ENCODE measurements at places on chromosomes 12 and 14.

- no peak for DNase-seq
Observed at GRCh38 chr12:20751046-20751445, 55.9 kb downstream of the SLCO1C1 start.

DNA sequence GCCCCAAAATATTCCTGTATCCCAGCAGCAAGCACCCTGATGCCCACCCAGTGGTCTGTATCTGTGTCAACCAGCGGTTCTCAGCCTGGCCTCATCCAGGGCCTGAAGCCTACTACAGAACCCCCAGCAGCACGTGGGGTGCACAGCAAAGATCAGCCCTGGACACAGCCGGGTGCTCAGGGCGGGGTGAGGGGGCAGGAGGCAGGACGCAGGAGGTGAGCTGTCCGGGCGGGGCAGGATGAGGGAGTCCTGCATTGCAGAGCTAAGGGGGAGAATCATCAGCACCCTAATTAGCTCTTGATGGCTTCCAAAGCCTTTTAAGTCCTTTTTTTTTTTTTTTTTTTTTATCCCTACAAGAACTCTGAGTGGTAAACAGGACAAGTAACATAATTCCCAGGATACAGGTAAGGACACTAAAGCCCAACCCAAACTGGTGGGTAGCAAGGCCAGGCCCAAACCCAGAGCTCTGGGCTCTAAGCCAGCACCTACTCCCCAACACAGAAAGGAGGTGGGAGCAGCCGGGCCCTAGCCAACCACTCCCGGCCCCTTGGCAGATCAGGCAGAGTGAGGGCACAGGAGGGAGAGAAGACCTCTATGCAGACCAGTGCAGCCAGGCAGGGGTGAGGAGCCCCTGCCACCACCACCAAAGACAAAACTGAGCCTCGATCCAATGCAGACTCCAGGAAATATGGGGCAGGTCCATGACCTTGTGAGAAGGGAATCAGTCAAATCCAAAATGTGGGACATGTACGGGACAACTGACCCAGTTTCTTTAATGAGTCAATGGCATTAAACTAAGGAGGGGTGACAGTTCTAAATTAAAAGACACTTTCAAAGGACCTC is 32.3 kb upstream of the EIF5 start:
- DNase-seq, result no peak

GRCh38 chr14:103151270-103151945 is 28.1 kb downstream of the TNFAIP2 start:
- DNase-seq, result no peak

GRCh38 chr12:127589541-127589940 is 677.4 kb upstream of the TMEM132C start:
- no peak for DNase-seq

- DNase-seq, result no peak
Observed at GRCh38 chr14:69518289-69519101, 34.0 kb downstream of the PLEKHD1 start.

GRCh38 chr12:122610911-122611310 is 83.9 kb downstream of the KNTC1 start:
- no peak for DNase-seq

DNA sequence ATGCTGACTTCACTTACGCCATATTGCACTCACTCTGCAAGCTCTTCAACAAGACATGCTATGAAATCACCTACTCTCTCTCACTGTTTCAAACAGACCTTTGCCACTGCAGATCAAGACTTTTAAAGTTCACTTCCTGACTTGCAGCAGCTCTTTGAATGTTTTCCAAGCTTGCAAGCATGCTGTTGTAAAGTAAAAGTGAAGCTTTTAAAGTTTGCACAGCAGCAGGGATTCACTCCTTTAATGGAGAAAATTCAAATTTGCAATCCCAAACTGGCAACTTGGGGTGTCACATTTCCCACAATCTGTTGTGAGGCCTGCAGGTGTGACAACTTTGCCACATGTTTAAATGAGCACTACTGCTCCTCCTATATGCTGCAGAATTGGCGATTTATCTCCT is 270.9 kb downstream of the ALX1 start:
- no peak for DNase-seq

DNA sequence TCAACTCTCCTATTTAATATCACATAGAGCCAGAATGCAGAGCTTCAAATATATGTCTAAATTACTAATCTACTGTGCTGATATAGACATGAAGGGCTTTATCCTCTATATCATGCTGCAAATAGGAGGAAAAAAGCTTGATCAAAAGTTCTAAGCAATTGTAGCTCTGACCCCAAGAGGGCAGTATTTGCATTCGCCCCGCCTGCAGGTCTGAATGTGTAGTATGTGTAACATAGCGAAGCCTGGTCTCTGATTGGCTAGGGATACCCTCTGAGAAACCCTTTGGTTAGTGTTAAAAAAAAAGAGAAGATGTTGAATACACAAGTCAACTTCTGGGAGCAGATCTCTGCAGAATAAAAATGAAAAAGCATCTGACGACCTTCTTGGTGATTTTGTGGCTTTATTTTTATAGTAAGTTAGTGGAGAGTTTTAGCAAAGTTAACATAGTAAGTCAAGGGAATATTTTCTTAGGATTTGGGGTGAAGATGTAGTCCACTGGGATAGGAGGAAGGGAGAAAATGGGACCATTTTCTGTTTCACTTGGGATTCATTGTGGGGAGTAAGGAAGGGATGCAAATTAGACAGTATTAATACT is 151.6 kb upstream of the OR4E1 start:
- DNase-seq, result no peak

DNA sequence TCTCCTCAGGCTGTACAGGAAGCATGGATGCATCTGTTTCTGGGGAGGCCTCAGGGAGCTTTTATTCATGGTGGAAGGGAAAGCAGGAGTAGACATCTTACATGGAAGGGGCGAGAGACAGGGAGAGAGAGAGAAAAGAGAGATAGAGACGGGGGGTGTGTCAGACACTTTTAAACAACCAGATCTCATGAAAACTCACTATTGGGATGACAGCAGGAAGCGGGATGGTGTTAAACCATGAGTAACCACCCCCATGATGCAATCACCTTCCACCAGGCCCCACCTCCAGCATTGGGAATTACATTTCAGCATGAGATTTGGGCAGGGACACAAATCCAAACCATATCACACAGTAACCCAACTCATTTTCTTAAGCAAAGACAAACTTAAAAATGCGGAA is 110.0 kb upstream of the EEA1 start:
- DNase-seq, result no peak

GRCh38 chr12:25155022-25155576 is 39.9 kb downstream of the DNAI7 start:
- DNase-seq, result no peak

GRCh38 chr14:104932676-104933631 is 8.3 kb downstream of the PLD4 start:
- peak; percentile 65 for DNase-seq

GRCh38 chr12:28776220-28776619 is 372.9 kb upstream of the FAR2 start:
- no peak for DNase-seq

GRCh38 chr12:113461666-113462065 is 10.0 kb downstream of the LHX5 start:
- no peak for DNase-seq

DNA sequence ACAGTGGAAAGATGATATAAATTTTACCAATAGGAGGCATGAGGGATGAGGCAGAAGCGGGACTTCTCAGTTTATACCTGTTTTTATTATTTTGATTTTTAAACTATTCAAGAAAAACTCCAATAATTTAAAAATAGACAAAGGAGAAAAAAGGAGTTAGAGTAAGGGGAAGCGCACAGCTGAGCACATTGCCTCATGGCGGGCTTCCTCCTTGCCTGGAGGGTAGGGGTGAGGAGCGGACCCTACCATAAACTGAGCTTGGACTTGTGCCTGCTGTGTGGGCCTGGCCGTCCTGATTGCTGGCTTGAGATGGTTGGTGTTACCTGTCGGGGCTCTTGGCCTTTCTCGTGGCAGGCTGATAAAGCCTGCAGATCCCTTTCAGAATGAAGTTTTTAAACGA is 15.1 kb upstream of the HIP1R start:
- DNase-seq, result no peak

DNA sequence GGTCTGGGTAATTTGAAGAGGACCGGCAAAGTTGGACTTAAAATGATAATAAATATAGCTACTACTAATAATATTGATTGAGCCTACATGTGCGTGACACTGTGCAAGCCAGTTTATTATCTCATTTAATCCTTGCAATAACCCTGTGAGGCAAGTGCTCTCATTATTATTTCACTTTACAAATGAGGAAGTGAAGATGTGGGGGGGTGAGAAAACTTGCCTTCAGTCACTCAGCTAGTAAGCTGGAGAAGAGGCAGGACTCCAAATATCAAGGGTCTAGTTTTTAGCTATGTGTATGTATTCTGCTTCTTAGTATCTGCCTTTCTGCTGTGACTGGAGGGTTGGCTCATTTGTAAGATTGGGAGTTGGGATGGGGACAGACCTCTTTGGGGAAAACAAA is 39.2 kb downstream of the NPAS3 start:
- DNase-seq, result no peak

DNA sequence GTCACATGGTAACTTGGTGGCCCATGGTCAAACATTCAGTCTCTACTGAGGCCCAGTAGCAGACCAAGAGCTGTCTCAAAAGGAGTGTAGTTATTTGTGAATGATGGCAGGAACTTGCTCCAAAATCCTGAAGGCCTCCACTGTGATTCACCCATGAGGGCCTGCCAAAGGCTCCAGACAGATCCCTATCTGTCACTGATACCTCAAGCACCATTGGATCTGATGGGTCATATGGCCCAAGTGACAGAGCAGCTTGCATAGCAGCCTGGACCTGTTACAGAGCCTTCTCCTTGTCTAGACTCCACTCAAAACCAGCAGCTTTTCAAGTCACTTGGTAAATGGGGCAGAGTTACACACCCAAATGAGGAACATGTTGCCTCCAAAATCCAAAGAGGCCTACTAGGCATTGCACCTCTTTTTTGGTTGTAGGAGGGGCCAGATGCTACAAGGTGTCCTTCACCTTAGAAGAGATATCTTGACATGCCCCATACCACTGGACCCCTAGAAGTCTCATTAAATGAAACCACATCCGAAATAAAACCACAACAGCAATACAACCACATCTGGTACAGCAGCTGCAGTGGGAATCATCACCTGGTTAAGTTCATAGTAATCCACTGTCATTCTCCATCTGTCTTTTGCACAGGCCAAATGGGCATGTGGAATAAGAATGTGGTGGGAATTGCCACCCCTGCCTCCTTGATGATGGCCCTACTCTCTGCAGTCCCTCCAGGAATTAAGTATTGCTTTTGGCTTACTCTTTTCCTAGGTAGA is 150.4 kb upstream of the MAX start:
- DNase-seq, result no peak

- no peak for DNase-seq
Observed at GRCh38 chr12:67646775-67647174, 1.8 kb upstream of the DYRK2 start.

GRCh38 chr14:29749829-29750228 is 177.8 kb downstream of the PRKD1 start:
- no peak for DNase-seq

DNA sequence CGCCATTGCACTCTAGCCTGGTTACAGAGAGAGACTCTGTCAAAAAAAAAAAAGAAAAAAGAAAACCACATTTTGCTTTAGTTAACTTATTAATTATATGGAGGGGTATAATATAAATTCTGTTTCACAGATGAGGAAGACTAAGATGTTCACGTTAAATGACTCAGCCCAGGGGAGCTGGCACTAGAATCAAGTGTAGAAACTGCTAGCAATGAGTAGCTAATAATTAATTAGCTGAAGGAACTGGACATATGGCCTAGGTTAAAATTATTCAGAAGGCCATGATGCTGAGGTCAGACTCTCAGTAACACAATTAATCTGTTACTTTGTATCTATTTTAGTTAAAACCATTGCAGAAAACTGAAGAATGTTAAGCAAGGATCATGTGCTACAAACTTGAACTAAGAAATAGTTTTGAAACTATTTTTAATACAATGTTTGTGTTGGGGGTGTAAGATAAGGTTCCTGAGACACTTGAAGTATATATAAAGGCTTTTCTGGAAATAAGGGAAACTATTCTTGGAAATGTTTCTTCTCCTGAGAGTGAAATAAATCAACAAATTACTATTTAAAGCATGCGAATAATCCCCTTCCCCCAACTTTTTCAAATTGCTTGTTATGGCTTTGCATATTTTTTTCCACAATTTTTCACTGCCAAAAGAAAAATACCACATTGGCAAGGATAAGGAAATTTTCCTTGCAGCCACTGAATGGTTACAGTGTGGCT is 589.3 kb downstream of the SOX5 start:
- DNase-seq, result no peak

GRCh38 chr12:20429852-20430251 is 61.5 kb downstream of the PDE3A start:
- DNase-seq, result no peak

GRCh38 chr12:2172491-2173214 is 119.9 kb downstream of the CACNA1C start:
- DNase-seq, result no peak

DNA sequence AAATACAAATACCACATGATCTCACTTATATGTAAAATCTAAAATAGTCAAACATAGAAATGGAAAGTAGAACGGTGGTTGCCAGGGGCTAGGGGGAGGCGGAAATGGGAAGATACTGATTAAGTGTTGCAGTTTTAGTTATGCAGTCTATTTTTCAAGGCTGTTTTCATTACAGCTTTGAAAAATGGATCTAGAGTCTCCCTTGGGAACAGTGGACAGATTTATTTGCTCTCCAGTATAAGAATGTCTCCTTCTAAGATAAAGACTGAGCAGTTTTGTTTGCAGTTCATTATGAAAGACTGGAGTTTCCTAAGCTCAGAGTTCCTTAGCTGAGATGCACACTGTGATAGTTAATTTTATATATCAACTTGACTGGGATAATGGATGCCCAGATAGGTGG is 202.5 kb downstream of the KLHL28 start:
- no peak for DNase-seq

- peak; percentile 8 for DNase-seq
Observed at GRCh38 chr12:31238764-31239387, 87.1 kb downstream of the SINHCAF start.

Data from stimulated activated CD4-positive, alpha-beta T cell treated with anti-CD3 and anti-CD28 coated beads, Interleukin-1b, Interleukin-23, amount 100 ng/mL, for 1 hour (primary cell).